ENCODE measurements at places on chromosomes 13 and 19. TPM values are rescaled to one million over a fixed set of nuclear protein-coding genes. Genes with fewer than 3 reads are reported as not detected.

Gene SLITRK6
- not detected for total RNA-seq

DNA sequence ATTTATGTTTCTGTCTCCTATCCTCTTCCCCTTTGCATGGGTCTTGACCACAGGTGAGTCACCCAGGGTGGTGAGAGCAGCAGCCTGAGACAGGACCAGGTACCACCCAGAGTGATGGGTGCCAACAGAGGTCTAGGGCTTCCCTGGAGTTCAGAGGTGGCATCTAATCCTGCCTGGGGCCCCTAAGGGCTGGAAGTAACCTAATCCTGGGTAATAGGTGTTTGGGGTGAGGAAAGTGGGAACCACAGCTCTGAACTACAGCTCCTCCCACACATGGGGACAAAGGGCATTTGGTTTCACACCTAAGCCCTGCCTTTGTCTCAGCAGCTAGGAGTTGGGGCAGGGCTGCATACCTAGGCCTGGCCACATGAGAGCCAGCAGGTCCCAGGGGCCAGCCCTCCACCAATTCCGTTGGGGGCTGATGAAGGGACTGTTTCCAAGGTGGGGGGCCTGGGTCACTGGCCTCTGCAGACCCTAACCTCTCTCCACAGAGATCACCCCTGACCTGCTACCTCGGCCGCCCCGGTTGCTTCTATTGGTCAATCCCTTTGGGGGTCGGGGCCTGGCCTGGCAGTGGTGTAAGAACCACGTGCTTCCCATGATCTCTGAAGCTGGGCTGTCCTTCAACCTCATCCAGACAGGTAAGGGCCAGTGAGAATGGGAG, 8.0 kb downstream of the SPHK2 start:
- no peak for DNase-seq
- no peaks in the 10 kb centered on the region for H3K27me3 ChIP-seq
- peaks cover 28% of the 10 kb centered on the region for H3K4me1 ChIP-seq
- H3K36me3 ChIP-seq, result peaks cover 38% of the 10 kb centered on the region

GRCh38 chr19:463483-464207, 2.8 kb upstream of the SHC2 start:
- no peak overlapping the region for H3K27ac ChIP-seq
- peaks cover 5% of the 10 kb centered on the region for H3K4me1 ChIP-seq
- peaks cover 10% of the 10 kb centered on the region for H3K27me3 ChIP-seq
- DNase-seq, result no peak
- H3K36me3 ChIP-seq, result no peaks in the 10 kb centered on the region

DNA sequence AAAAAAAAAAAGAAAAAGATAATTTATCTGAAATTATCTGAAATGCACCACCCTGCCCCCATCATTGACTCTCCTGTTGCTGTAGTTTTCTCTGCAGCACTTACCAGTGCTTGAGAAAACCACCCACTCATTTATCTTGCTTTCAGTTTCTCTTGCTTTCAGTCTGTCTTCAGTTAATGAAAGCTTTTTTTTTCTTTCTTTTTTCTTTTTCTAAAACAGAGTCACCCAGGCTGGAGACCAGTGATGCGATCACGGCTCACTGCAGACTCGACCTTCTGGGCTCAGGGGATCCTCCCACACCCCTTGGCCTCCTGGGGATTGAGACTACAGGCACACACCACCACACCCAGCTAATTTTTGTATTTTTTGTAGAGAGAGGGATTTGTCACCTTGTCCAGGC, 4.3 kb upstream of the ACP5 start:
- peak overlapping the region; percentile 73 for H3K4me3 ChIP-seq
- no peaks in the 10 kb centered on the region for H3K27me3 ChIP-seq
- peak overlapping the region; percentile 81 for H3K27ac ChIP-seq
- peak; percentile 72 for DNase-seq

DNA sequence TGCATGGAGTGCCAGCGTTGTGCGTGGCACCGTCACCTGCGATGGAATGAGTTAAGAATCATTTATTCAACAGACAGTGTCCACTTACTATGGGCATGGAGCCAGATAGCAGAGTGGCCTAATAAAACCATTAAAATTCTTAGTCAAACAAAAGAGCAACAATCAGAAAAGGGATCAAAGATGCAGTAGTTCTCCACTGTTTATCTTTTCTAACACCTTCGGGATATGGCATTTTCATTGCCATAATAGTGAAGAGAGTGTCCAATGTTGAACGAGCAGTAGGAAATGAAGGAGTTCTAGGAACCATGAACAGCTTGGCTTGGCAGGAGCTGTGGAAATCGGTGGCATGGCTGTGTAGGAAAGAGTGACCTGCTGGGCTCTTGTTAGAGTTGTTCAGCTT, 2.0 kb downstream of the TNFSF11 start:
- no peaks in the 10 kb centered on the region for H3K36me3 ChIP-seq
- H3K27ac ChIP-seq, result no peak overlapping the region
- no peak overlapping the region for H3K4me3 ChIP-seq
- H3K4me1 ChIP-seq, result peaks cover 19% of the 10 kb centered on the region
- peaks cover 8% of the 10 kb centered on the region for H3K27me3 ChIP-seq

GRCh38 chr13:33375421-33375820, 89.9 kb upstream of the STARD13 start:
- no peak overlapping the region for H3K4me3 ChIP-seq
- no peak overlapping the region for H3K27ac ChIP-seq
- DNase-seq, result no peak
- no peaks in the 10 kb centered on the region for H3K36me3 ChIP-seq
- H3K27me3 ChIP-seq, result peaks cover 2% of the 10 kb centered on the region

DNA sequence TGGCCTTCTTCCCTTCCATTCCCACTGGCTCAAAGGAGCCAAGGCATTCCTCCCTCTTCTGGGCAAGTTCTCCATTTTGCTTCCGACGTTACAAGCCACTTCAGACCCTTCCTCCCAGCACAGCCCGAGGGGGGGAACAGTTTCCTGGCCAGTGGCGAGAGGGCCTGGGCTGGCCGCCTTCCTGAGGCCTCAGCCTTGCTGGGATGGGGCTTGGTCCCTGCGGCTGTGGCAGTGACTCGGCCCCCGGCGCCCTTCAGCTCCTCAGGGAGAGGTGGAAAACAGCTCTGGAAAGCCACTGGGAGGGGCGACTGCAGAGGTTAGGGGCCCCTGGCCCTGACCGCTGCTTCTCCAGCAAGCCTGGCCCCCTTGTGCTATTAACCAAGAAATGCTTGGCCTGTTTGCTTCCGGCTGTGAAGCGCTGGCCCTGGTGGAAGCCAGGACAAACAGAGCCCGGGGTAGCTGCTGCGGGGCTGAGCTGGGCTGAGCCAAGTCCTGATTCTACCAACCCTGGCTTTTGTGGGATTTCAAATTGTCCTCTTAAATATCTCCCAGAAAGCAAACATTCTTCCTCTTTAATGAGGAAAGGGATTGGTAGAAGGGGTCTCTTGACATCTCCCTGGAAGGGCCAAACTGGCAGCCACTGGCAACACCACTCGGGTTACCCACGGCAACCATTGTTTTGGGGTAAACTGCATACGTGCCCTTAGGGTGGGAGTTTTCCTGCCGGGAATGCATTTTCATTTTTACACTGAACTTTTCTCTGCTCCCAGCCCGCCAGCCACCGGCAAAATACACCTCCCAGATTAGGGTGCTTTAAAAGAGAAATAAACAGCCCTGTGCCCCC, 38.7 kb downstream of the C13orf46 start:
- H3K4me3 ChIP-seq, result no peak overlapping the region
- peaks cover 20% of the 10 kb centered on the region for H3K27me3 ChIP-seq
- no peak for DNase-seq
- no peaks in the 10 kb centered on the region for H3K36me3 ChIP-seq

- no peaks in the 10 kb centered on the region for H3K4me1 ChIP-seq
- H3K36me3 ChIP-seq, result no peaks in the 10 kb centered on the region
- peaks cover 6% of the 10 kb centered on the region for H3K27me3 ChIP-seq
- DNase-seq, result no peak
- H3K27ac ChIP-seq, result no peak overlapping the region
Observed at GRCh38 chr19:44539236-44539826, 9.9 kb upstream of the CEACAM20 start.

- no peak overlapping the region for H3K4me3 ChIP-seq
- H3K27ac ChIP-seq, result no peak overlapping the region
- no peak for DNase-seq
Observed at GRCh38 chr13:76378767-76379166, 507.4 kb downstream of the KCTD12 start.

Gene ZNF226
- 37.7 TPM for total RNA-seq

Gene GYS1
- total RNA-seq, result 50.7 TPM

Gene SIGLEC14
- total RNA-seq, result 10.5 TPM

All from activated B cell treated with CpG ODN at 0.5 μM for 24 hours (primary cell).